Stimulated activated CD4-positive, alpha-beta T cell treated with anti-CD3 and anti-CD28 coated beads, Interleukin-4, amount 100 ng/mL, for 1 hour (primary cell): ENCODE measurements at places on chromosomes 12 and 14.

GRCh38 chr12:32030676-32031075 is 71.5 kb downstream of the RESF1 start:
- DNase-seq: no peak

DNA sequence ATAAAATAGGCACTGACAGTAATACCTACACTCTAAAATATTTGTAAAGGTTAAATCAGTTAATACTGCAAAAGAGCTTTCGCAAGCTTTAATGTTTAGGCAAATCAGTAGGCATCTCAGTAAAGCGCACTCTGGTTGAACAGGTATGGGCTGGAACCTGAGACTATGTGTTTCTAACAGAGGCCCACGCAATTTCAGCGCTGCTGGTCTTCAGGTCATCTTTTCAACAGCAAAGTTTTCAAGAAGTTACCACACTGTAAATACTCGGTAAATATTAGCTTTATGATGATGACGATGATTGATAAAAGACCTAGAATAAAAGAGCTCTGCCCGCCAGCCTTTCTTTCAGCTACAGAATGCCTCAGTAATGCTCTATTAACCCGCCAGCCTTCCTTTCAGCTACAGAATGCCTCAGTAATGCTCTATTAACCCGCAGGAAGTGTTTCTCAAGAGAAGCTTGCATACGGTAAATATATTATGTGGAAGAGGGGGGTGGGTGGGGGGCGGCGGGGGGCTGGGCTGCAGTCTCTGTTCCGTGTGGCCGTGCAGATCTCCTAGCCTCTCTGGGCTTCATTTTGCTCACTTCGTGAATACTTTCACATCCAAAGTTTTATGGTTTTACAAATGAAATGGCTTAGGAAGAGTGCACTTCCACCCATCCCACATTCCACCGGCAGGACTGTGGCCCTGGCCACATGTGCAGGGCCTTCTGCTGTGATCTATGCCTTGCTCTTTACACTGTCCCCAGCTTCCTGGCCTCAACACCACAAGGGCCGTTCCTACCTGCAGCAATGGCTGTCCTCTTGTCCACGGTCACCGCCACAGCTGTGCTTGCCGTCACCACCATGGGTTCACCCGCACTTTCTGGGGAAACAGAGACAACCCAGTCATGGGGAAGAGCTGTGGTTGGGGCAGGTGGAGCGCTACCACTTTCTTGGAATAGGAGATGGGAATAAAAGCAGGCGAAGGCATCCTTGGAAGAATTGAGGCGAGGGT is 19.9 kb downstream of the LRTM2 start:
- no peak for DNase-seq

DNA sequence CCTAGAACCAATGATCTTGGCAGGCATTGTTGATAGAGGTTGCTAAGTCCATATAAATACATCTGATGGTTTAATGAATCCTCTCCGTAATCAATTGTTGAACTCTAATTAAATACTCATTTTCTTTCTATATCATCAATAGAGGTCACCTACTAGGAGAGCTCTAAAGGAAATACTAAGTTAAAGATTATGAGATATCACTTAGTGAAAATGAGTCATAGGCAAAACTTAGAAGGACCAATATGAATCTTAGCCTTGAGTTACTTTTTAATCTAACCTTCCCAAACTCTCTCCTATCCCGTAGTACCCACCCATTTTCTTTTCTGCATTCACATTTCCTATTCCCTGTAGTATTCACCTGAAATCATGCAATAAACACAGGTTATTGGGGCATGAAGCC is 50.2 kb downstream of the MBIP start:
- no peak for DNase-seq

DNA sequence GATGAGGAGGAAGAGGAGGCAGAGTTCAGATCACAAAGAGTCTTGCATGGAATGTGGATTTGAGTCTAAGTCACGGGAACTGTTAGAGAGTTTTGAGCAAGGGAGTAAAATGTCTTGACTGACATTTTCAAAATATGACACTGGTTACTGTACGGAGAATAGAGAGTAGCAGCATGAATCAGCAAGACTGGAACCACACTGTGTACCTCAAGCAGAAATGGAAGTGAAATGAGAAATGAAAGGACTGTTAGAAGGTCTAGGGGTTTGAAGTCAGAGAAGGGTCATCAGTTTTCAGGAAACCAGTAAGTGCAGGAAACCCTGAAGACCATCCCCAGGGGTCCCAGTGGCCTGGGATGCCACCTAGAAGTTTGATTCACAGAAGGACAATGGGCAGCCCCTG is 236.3 kb downstream of the GALC start:
- DNase-seq: no peak

DNA sequence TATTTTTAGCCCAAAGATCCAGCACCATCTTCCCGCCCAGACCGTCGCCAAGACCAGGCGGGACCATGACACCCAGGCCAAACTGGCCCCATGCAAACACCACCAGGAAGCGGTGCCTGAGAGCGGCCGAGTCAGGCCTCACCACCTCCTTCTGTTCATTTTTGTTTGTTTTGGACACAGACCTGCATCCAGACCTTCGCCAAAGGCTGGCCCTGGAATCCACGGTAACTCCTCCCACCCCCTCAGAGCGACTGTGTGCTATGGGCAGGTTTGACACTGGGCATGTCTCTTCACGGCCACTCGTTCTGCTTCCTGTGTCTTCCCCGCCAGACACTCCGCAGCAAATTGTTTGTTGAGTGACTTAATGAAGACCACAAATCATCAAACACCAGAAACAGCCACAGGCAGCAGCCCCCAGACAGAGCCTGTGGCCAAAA is 47.1 kb downstream of the NCOR2 start:
- no peak for DNase-seq

GRCh38 chr12:28925719-28926376 is 223.2 kb upstream of the FAR2 start:
- DNase-seq: no peak

GRCh38 chr12:122040579-122041386 is 19.1 kb downstream of the BCL7A start:
- no peak for DNase-seq

GRCh38 chr12:104480012-104480411 is 23.3 kb downstream of the CHST11 start:
- DNase-seq: no peak
